ENCODE measurements at places on chromosomes 4 and X.

- DNase-seq: no peak
These were observed 270.5 kb upstream of the PPARGC1A start for GRCh38 chr4:24160358-24160757.

DNA sequence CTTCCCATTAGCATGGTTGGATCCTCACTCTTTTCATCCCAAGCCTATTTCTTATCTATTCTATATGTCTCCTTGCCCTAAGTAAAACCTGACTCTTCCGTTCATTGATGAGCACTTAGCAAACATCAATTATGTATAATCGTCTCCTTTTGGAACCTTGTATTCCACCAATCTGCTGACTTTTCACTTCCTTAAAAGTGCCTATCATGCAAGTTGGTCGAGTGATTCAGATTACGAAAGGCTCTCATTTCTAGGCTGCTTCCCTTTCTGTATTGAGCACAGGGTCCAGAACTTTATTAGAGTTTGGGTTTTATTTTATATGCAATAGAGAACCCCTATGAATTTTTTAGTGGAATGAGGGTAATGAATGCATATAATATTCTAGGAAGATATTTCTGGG is 27.1 kb upstream of the ALB start:
- no peak for DNase-seq

- DNase-seq: no peak
These were observed 20.4 kb downstream of the NELFA start for GRCh38 chr4:1988327-1988724.

DNA sequence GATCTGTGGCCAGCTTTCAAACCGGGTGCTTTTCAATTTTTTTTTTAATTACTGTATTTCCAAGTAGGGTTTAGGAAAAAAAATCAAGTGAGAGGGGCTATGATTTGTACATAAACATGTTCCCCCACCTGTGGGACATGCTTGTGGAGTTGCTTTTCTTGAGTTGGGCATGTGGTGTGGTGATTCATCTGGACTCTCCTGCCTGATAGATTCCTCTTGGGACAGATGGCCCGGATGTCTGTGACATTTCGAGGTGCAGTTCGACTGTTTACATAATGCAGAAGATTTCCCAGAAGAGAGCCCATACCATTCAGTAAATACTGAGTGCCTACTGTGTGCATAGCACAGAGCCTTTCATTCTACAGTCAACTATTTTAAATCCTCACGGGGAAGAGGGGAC is 49.9 kb downstream of the DOCK11 start:
- no peak for DNase-seq

DNA sequence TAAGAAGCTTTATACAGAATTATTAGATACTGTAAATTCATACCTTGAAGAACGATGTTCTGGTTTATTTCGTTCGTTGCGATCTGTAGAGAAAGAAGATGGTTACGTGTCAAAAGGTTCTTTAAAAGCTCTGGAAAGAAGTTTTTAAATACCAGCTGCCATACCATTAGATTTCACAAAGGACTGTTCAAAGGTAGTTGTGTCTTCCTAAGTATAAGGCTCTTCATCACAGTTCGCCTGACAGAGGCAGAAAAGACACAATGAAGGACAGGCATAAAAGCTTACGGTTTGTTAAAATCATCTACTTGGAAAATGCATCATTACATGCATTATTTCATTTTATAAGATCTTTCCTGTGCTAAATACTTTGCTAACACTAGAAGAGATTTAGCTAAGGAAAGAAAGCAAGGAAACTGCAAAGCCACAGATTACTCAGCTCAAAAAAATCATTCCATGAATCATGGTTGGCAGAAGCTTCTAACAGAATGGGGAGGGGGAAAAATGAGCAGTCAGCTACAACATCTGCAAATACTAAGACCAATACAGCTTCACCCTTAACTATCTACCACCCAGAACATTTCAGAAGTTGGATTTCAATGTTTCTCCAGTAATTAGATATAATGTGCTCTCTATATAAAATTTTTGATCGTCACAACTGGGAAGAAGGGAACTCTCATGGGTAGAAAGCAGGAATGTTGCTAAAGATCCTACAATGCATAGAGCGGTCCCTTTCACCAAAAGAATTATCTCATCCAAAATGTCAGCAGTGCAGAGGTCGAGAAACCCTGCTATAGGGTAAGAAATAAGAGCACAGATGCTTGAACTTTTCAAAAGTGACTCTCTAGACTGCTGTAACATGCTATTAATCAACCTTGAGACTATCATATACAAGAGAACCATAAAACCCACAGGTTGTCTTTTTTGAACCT is 50.7 kb upstream of the PRSS48 start:
- DNase-seq: no peak

- DNase-seq: no peak
These were observed 32.4 kb downstream of the OCRL start for GRCh38 chrX:129572422-129572821.

GRCh38 chr4:44535981-44536380 is 87.4 kb upstream of the KCTD8 start:
- no peak for DNase-seq

- peak; percentile 33 for DNase-seq
These were observed 28.8 kb upstream of the SOWAHD start for GRCh38 chrX:119729408-119730201.

GRCh38 chr4:118742050-118742449 is 56.9 kb downstream of the METTL14 start:
- no peak for DNase-seq

DNA sequence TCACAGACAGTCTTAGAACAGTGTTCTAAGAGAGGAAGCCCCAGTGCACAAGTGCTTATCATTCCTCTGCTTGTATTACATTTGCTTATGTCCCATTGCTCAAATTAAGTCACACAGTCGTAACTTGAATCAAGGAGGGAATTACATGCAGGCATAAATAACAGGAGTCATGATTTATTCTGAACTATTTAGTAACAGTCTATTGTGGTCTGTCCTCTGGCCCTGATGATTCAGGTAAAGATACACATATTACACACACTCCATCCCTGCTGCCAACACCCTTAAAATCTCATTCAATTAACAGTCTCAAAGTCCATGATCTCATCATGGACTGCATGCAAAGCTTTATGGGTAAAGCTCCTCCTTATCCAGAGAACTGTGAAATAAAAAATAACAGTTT is 60.1 kb downstream of the GRIA2 start:
- no peak for DNase-seq

GRCh38 chr4:47484168-47484567 is 907 bp upstream of the ATP10D start:
- no peak for DNase-seq

All from NCI-H2171 (cell line).